ENCODE measurements at places on chromosomes 12 and 14. TPM values are rescaled to one million over a fixed set of nuclear protein-coding genes. Genes with fewer than 3 reads are reported as not detected.

The CARMIL3 gene
- 0.40 TPM for total RNA-seq

The SRGAP1 gene
- 10.8 TPM for total RNA-seq

The BBOF1 gene
- 7.1 TPM for total RNA-seq

The RBP5 gene
- 11.1 TPM for total RNA-seq

The FAM90A1 gene
- total RNA-seq = not detected

The CLSTN3 gene
- 38.0 TPM for total RNA-seq

The CFAP251 gene
- 3.7 TPM for total RNA-seq

The A2M gene
- 567 TPM for total RNA-seq

The L3HYPDH gene
- 36.2 TPM for total RNA-seq

The CLEC2A gene
- total RNA-seq = not detected

The OR6C2 gene
- not detected for total RNA-seq

The SIX1 gene
- total RNA-seq = 6.5 TPM

GRCh38 chr14:95268350-95268749 is 51.4 kb downstream of the CLMN start:
- no peak overlapping the region for H3K4me3 ChIP-seq
- H3K36me3 ChIP-seq = no peaks in the 10 kb centered on the region
- no peak overlapping the region for H3K27ac ChIP-seq
- H3K4me1 ChIP-seq = peaks cover 18% of the 10 kb centered on the region

DNA sequence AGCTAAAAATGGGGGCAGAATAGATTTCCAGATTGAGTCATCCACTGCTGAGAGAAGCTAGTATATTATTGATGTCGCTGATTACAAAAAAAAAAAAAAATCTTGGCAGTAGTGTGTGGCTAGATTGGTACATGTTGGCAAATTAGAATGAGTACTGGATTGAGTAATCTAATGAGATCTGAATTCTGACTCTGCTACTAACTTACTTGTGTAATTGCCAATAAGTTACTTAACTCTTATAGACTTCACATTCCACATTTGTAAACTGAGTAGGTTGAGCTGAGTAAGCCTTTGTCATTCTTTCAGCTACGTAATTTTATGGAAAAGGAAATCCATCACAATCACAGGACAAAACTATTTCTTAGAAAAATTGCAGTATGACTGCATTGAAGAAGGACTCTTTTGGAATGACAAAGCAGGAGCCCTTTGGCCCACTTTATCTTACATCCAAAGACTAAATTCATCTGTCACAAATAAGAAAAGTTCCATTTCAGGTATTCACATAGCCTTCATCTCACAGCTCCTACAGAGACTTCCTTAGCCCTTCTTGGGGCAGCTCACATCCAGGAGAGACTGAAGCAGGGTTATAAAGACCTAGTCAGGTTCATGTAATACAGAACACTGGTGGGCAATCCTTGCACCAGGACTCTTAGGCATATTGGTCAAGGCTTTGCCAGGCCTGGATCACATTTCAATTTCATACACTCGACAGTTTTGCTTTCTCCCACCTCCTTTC is 197.3 kb upstream of the CPNE8 start:
- no peaks in the 10 kb centered on the region for H3K36me3 ChIP-seq
- no peak overlapping the region for H3K4me3 ChIP-seq
- no peaks in the 10 kb centered on the region for H3K27me3 ChIP-seq
- DNase-seq = no peak
- H3K27ac ChIP-seq = no peak overlapping the region
- no peaks in the 10 kb centered on the region for H3K4me1 ChIP-seq

- H3K27me3 ChIP-seq = no peaks in the 10 kb centered on the region
- H3K4me3 ChIP-seq = no peak overlapping the region
- H3K36me3 ChIP-seq = no peaks in the 10 kb centered on the region
- DNase-seq = no peak
These were observed 29.2 kb downstream of the GPR135 start for GRCh38 chr14:59435987-59436386.

- peak overlapping the region; percentile 12 for H3K27ac ChIP-seq
- H3K4me3 ChIP-seq = no peak overlapping the region
- H3K36me3 ChIP-seq = no peaks in the 10 kb centered on the region
- H3K27me3 ChIP-seq = no peaks in the 10 kb centered on the region
These were observed 116.2 kb downstream of the NUAK1 start for GRCh38 chr12:106022568-106023012.

DNA sequence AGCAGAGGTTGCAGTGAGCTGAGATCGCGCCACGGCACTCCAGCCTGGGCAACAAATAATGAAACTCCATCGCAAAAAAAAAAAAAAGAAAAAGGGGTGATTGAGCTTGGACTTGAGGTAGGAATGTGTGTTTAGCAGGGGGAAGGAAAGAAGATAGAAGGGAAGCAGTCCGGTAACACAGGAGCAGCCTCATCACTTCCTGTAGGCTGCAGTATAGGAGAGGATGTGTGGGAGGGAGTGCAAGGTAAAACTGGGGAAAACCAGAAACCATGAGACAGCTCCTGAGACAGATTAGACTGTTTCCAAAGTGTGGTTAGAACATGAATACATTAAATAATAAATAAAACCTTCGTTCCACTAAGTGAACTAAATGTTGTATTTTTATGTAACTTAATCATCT is 49.2 kb downstream of the FGD4 start:
- no peaks in the 10 kb centered on the region for H3K27me3 ChIP-seq
- peaks cover 34% of the 10 kb centered on the region for H3K4me1 ChIP-seq
- H3K36me3 ChIP-seq = no peaks in the 10 kb centered on the region
- no peak for DNase-seq
- H3K4me3 ChIP-seq = no peak overlapping the region

DNA sequence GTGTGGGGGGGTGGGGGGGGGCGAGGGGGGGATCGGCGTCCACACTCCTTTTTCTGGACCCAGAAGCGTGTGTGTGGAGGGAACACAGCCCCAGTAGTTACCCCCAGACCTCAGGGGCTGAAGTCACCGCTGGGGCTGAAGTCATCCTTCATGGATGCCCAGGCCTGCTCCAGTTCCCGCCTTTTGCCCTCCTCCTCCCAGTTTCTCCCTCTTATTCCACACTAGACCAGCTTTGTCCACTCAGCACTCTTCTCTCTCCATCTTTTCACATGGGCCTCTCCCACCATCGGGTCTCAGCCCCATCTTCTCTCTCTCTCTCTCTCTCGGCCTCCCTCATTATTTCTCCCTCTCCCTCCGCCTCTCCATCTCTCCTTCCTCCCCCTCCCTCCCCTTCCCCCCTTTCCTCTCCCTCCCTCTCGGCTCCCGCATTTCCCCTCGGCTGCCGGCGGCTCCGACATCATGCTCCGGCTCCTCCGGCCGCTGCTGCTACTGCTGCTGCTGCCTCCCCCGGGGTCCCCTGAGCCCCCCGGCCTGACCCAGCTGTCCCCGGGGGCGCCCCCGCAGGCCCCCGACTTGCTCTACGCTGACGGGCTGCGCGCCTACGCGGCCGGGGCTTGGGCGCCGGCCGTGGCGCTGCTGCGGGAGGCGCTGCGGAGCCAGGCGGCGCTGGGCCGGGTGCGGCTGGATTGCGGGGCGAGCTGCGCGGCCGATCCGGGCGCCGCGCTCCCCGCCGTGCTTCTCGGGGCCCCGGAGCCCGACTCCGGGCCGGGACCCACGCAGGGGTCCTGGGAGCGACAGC is at the start of gene P3H3:
TSS of gene P3H3 (plus strand) at position 426 of the 799 bp plus-strand sequence. CDS start at position 460, 34 bp downstream.
- H3K4me1 ChIP-seq = peaks cover 3% of the 10 kb centered on the region
- no peaks in the 10 kb centered on the region for H3K36me3 ChIP-seq
- H3K4me3 ChIP-seq = peak within 1 kb of the TSS; percentile 100
- DNase-seq = peak; percentile 60
- no peaks in the 10 kb centered on the region for H3K27me3 ChIP-seq

GRCh38 chr12:20127413-20127812 is 240.9 kb upstream of the PDE3A start:
- no peaks in the 10 kb centered on the region for H3K4me1 ChIP-seq
- no peak for DNase-seq
- H3K27me3 ChIP-seq = no peaks in the 10 kb centered on the region
- no peaks in the 10 kb centered on the region for H3K36me3 ChIP-seq
- no peak overlapping the region for H3K4me3 ChIP-seq

GRCh38 chr14:58597041-58597440 is 40.7 kb upstream of the DACT1 start:
- no peaks in the 10 kb centered on the region for H3K27me3 ChIP-seq
- no peaks in the 10 kb centered on the region for H3K36me3 ChIP-seq
- H3K4me1 ChIP-seq = no peaks in the 10 kb centered on the region
- H3K27ac ChIP-seq = no peak overlapping the region
- no peak overlapping the region for H3K4me3 ChIP-seq

- no peak for DNase-seq
- H3K36me3 ChIP-seq = no peaks in the 10 kb centered on the region
- no peaks in the 10 kb centered on the region for H3K4me1 ChIP-seq
- H3K27me3 ChIP-seq = no peaks in the 10 kb centered on the region
- H3K27ac ChIP-seq = no peak overlapping the region
- no peak overlapping the region for H3K4me3 ChIP-seq
These were observed 187.9 kb upstream of the GRIN2B start for GRCh38 chr12:14169281-14169680.

DNA sequence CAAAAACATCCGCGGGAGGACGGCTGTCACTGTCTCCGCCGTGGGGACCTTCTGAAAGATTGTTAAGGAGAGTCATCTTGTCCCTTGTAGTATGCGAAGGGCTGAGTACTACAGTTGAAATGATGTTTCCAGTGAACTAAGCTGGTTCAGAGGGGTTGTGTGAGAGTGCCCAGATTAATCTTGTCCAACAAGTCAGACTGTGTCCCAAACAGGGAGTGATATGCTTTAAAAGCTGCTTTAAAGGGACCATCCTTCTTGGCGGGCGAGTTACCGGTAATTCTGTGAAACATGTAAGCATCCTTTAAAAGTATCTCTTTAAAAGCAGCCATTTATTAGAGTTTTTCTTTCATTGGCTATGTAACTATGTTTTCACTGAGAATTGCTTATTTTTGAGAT is 1.1 kb downstream of the WDR20 start:
- DNase-seq = no peak
- peak overlapping the region; percentile 80 for H3K27ac ChIP-seq
- peak overlapping the region; percentile 55 for H3K4me3 ChIP-seq
- no peaks in the 10 kb centered on the region for H3K27me3 ChIP-seq
- H3K36me3 ChIP-seq = no peaks in the 10 kb centered on the region

- peak; percentile 66 for DNase-seq
- no peaks in the 10 kb centered on the region for H3K4me1 ChIP-seq
- H3K36me3 ChIP-seq = no peaks in the 10 kb centered on the region
- H3K27ac ChIP-seq = no peak overlapping the region
- H3K4me3 ChIP-seq = no peak overlapping the region
These were observed 157.3 kb upstream of the PLXNC1 start for GRCh38 chr12:93990832-93991803.

DNA sequence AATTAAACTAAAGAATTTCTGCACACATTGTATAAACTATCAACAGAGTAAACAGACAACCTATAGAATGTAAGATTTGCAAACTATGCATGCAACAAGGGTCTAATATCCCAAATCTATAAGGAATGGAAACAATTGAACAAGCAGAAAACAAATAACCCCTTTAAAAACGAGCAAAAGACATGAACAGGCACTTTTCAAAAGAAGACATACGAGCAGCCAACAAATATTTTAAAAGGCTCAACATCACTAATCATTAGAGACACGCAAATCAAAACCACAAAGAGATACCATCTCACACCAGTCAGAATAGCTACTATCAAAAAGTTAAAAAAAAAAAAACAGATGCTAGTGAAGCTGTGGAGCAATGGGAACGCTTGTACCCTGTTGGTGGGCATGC is 4.7 kb downstream of the TAS2R13 start:
- DNase-seq = no peak
- no peaks in the 10 kb centered on the region for H3K27me3 ChIP-seq
- no peaks in the 10 kb centered on the region for H3K4me1 ChIP-seq
- no peak overlapping the region for H3K27ac ChIP-seq
- H3K4me3 ChIP-seq = no peak overlapping the region

GRCh38 chr12:115598871-115599811 is 678.4 kb downstream of the MED13L start:
- no peak for DNase-seq
- no peaks in the 10 kb centered on the region for H3K4me1 ChIP-seq
- no peak overlapping the region for H3K4me3 ChIP-seq
- peaks cover 3% of the 10 kb centered on the region for H3K36me3 ChIP-seq

DNA sequence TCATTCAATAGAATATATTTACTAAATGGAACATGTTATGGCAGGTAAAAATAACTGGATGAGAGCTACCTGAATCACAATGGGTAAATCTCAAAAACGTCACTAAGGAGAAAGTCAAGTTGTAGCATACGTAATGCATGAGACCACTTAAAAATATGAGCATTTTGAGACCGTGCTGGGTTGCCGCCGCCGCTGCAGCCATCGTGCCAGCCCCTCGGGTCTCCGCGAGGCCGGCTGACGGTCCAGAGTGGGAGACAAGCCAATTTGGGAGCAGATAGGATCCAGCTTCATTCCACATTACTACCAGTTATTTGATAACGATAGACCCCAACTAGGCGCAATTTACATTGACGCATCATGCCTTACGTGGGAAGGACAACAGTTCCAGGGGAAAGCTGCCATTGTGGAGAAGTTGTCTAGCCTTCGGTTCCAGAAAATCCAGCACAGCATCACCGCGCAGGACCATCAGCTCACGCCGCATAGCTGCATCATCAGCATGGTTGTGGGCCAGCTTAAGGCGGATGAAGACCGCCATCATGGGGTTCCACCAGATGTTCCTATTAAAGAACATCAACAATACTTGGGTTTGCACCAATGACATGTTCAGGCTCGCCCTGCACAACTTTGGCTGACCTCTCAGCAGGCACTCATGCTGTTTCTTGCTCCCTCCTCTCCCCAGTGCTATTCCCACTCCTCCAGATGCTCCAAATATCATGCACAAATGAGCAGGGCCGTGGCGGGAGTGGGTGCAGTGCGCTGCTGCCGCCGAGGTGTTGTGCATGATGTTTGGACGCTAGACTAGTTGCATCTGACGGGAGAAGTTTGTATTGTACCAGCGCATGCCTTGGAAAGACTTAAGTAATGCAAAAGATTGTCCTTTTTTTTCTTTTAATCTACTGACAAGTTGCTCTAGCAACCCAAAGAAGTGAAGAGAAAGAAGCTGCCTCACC is 6.3 kb upstream of the BRMS1L start:
- no peak overlapping the region for H3K4me3 ChIP-seq
- no peak for DNase-seq
- no peaks in the 10 kb centered on the region for H3K27me3 ChIP-seq
- H3K36me3 ChIP-seq = no peaks in the 10 kb centered on the region

GRCh38 chr14:36998686-36999085 is 173.7 kb downstream of the SLC25A21 start:
- no peak overlapping the region for H3K27ac ChIP-seq
- no peaks in the 10 kb centered on the region for H3K36me3 ChIP-seq
- DNase-seq = no peak

Measured in hepatocyte (in vitro differentiated cells).